ENCODE measurements at places on chromosomes 11 and 22.

DNA sequence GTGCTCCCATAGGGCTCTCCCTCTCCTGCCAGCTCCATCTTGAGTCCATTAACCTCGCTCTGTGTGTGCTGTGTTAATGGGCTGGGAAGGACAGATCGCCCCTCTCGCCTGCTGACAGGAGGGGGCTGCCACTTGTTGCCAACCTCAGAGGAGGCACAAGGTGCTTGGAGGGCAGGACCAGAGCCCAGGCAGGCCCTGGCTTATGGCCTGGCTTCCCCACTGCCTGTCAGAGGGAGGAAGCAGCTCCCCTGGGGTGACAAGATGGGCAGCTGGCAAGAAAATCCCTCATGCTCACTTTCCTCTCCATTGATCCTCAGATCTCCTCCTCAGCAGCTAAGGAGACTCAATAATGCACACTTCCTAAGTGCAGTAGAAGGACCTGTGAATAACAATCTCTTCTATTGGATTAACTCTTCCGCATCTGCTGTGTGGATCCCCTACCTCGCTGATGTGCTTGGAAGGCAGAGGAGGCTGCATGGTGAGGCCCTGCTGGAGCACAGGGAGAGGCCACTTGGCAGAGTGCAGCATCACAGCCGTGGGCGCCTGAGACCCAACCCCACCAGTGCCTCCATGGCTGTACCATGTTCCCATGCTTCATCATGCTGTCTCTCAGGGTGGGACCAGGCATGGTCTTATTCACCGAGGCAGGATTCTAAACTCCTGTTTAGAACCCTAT is 70.3 kb downstream of the TRIM29 start:
- DNase-seq: no peak

- no peak for DNase-seq
These were observed 11.5 kb upstream of the RPS3 start for GRCh38 chr11:75387736-75388294.

GRCh38 chr22:21754523-21754922 is 18.9 kb upstream of the YPEL1 start:
- peak; percentile 47 for DNase-seq

DNA sequence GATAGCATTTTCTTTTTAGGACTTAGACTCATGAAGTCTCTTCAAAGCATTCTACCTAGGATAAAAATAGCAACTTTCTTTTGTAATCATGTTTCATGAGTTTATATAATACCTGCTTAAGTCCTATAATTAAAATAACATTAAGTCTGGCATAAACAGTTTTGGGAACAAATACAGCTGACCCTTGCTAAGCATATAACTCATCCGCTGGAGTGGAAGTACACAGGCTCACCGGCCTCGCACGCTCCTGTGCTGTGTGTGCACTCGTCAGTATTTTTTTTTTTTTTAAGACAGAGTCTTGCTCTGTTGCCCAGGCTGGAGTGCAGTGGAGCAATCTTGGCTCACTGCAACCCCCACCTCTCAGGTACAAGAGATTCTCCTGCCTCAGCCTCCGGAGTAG is 221.8 kb downstream of the ADAMTS15 start:
- DNase-seq: no peak

GRCh38 chr22:20741634-20742581 is 32.0 kb upstream of the SERPIND1 start:
- peak; percentile 57 for DNase-seq

- DNase-seq: no peak
These were observed 70.7 kb downstream of the MN1 start for GRCh38 chr22:27730641-27731433.

- DNase-seq: no peak
These were observed 194.7 kb upstream of the E2F8 start for GRCh38 chr11:19435306-19435989.

GRCh38 chr11:134614141-134614540 is 202.1 kb upstream of the B3GAT1 start:
- no peak for DNase-seq

DNA sequence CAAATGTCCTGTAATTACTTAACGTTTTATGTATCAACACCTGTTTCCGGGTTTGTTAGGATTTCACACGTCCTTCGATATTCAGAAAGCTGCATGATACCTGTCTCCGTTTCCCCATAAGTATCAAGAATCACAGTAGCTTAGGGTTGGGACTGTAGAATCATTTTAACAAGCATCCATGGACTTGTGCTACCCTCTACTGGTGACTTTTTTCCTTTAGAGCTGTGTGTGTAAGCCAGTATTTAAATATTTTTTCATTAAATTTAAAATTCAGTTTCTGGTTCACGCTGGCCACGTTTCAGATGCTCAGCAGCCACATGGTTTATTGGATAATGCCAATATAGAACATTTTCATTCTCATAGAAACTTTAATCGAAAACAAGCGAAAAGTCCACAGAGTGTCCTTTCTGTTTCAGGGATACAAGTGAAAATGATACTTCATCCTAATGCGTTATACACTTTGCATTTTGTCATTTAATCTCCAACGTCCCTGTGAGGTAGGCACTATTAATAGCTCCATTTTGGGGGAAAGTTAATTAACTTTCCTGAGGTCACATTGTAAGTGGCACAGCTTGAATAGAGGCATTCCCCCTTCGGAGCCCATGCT is 61.5 kb upstream of the SLC25A18 start:
- peak; percentile 71 for DNase-seq

- DNase-seq: no peak
These were observed 55.2 kb downstream of the MACROD1 start for GRCh38 chr11:64110465-64111375.

DNA sequence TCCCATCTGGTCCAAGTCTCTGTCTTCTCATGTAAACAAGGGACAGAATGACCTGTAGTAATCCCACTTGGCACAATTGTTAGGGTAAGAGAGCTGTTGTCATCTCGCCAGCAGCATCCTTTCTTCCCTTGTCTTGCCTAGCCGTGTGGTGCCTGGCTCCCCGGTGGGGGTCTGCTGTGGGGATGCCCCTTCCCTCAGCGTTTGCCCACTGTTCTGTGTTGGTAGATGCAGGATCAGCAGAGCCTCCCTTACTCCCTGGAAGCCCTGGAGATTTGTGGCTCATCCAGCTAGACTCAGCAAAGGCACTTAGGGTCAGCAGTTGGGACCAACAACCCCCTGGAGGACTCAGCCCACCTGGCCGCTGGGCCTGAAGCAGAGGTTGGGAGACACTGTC is 13.0 kb downstream of the ACO2 start:
- DNase-seq: no peak

DNA sequence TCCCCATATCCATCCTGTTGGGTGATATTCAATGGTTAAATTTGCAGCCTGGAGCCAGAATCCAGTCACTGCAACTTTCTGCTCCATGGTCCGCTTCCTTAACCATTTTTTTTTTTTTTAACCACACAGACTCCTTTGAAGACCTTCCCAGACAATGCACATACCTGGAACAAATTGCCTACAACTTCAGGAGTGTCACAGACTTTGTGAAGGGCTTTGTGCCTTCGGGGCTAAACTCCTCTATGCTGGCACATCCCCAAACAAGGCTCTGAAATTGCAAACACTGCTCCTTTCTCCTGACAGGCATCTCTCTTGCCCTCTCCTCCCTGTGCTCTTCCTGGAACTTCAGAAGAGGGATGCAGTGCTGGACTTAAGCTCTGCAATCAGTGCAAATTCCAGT is 40.6 kb downstream of the TENM4 start:
- DNase-seq: no peak

DNA sequence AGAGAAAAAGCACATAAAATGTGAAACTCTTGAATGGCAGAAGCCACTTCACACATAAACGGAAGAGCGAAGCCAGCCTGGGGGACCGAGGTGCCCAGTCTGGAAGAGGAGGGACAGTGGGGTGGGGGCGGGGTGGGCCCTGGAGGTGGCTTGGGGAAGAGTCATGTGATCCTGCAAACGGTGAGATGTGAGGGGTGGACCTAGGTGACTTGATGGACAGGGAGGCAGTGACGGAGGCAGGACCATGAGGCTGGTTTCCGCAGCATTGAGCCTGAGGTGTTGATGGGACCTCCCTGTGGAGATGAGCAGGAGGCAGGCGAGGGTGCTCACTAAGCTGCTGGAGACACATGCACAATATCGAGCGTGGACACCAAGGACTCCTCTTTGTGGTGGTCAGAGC is 16.8 kb downstream of the ZDHHC24 start:
- DNase-seq: no peak

DNA sequence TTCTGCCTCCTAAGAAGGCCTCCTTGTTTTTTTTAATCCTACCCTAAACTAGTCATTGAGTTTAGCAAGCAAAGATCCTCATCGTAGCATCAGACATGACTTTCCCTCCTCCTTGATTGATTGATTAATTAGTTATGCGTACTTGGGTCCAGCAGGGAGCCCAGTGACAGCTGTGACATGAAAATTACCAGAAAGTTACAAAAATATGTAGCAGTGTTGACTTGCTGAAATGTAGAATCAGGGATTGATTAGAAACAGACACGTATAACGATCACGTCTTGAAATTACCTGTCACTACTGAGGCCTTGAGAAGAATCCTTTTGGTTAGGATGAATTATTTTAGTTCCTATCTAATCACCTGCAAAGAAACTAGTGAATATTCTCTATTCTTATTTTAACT is 167.4 kb upstream of the MPPED2 start:
- no peak for DNase-seq

GRCh38 chr11:83471831-83472727 is 185.9 kb upstream of the CCDC90B start:
- no peak for DNase-seq

- no peak for DNase-seq
These were observed at the start of gene MMP8 for GRCh38 chr11:102724904-102725500. Gene MMP8, minus strand, starts transcription at chr11:102724954. Its CDS starts 99 bp downstream, at chr11:102724855.

DNA sequence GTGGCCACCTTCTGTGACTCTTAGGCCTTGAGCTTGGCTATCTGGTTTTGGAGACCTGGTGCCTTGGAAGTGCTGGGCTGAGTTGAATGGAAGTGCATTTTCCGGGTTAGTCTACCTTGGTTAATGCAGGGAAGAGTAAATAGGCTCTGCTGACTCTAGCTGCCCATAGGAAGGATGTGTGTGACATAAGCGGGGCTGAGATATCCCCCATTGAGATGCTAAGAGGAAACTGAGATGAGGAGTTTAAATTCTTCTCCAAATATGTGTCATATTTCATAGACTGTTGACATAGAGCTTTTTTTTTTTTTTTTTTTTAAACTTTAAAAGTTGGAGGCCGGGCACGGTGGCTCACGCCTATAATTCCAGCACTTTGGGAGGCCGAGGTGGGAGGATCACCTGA is 30.8 kb downstream of the ZNRF3 start:
- no peak for DNase-seq

DNA sequence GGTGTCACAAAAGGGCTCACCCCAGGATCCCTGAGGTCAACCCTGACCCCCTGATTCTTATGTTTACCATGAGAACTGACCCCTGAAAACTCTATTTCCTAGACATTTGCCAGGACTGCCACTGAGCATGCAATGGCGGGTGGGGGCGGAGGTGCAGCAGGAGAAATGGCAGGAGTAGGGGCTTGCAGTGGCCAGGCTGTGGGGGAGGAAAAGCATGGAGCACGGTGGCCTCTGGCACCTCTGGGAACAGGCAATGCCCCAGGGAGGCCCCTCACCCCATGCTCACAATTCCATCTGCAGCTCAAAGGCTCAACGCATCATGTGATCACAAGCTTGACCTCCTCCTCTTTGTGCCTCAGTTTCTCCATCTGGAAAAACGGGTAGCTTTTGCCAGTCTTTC is 46.5 kb upstream of the FGF3 start:
- DNase-seq: no peak

DNA sequence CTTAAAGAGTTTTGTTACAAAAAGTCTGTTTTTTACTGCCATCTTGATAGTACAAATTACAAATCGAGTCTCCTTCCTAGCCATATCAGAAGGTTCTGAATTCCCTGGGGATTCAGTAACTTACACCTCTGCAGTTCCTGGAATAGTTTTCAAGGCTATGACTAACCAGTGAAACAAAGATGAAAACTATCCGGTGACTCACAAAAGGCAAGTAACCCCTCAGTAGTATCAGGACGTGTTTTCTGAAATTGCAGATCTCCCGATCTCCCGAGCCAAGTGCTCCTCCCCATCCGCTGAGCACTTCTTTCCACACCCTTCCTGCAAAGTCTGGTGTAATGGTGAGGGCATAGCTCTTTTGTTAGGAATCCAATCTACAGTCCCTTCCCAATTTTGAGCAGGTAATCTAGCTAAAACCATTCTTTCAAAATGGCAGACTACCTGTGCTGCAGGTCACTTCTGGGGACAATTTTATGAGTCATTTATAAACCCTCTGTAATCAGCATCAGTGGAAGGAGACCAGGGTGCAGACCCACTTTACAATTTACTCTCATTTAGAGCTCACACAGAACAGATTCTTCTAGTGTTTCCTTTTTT is 7.7 kb downstream of the E2F8 start:
- no peak for DNase-seq

Data from CD4-positive, alpha-beta T cell treated with Interleukin-4 for 1 hour (primary cell).